ENCODE measurements at places on chromosomes 6 and 20. TPM values are rescaled to one million over a fixed set of nuclear protein-coding genes. Genes with fewer than 3 reads are reported as not detected.

Gene MICB
- total RNA-seq, result 14.5 TPM

Gene NR2E1
- total RNA-seq, result 0.39 TPM

DNA sequence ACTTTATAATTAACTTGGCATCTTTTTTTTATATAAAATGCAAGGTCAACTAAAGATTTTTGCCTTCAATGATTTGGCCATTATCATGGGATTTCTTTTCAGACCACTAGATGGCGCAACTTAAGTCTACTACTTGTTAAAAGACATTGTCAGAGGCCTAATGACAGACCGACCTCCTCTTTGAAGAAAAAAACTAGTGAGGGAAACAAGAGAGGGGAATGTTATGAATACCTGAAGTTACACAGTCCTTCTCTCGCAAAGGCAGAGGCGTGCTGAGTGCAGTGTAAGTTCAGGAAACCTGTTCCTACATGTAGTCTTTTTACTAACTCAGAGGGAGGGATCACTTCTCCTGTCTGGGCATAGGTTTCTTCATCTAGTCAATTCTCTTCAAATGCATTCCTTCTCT is 9.3 kb downstream of the TRAPPC3L start:
- peak; percentile 32 for DNase-seq

- DNase-seq, result no peak
Observed at GRCh38 chr6:87250019-87250418, 72.4 kb upstream of the SMIM8 start.

Gene TMX4
- total RNA-seq, result 21.8 TPM

GRCh38 chr20:63966944-63967322 is 2.8 kb downstream of the ZNF512B start:
- no peak for DNase-seq

- DNase-seq, result no peak
Observed at GRCh38 chr20:40287683-40288082, 401.4 kb downstream of the MAFB start.

GRCh38 chr6:150153905-150154492 is 11.2 kb downstream of the PPP1R14C start:
- DNase-seq, result no peak

DNA sequence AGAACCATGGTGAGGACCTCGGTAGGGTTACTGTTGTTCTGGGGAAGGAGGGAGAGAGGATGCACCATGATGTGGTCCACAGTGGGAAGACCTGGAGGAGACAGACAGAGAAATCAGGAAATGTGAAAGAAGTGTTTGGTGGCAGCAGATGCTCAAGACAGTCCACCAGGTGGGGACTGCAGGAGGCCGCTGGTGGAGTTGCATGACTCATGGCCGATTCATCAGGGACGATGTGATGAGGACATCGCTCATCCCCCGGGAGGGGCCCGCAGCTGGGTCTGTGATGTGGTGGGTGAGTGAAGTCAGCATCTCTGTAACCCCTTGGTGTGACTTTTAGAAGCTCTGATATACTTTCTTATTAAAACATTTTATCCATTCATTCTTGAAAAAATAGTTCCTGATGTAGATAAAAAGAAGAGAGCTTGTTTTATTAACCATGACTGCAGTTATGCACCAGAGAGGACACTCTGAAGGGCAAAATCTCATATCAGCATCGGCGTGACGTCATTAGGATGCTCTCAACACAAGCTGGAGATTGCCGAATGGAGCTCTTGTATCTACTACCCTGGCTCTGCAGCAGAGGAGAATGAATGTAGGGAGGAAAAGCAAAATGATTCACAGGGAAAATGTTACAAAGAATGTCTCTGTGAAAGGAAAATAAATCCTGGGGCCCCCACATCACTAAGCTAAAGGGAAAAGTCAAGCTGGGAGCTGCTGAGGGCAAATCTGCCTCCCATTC is 71.2 kb downstream of the RAMACL start:
- DNase-seq, result peak; percentile 47
